AG10803 (cell line): ENCODE measurements at places on chromosomes 12 and 14.

GRCh38 chr12:113439606-113440030, 17.4 kb downstream of the SDSL start:
- peak; percentile 21 for DNase-seq

DNA sequence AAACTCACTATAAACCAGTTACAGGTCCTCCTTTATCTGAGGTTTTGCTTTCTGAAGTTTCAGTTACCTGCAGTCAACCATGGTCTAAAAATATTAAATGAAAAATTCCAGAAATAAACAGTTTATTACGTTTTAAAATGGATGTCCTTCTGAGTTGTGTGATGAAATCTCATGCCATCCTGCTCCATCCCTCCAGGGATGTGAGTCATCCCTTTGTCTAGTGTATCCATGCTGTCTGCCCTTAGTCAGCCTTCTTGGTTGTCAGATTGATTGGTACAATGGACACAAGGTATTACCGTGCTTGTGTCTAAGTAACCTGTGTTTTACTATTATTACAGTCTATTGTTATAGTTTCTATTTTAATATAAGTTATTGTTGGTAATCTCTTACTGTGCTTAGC, 328.3 kb downstream of the APAF1 start:
- DNase-seq, result peak; percentile 26

GRCh38 chr14:101775826-101776225, 14.3 kb downstream of the PPP2R5C start:
- DNase-seq, result no peak

DNA sequence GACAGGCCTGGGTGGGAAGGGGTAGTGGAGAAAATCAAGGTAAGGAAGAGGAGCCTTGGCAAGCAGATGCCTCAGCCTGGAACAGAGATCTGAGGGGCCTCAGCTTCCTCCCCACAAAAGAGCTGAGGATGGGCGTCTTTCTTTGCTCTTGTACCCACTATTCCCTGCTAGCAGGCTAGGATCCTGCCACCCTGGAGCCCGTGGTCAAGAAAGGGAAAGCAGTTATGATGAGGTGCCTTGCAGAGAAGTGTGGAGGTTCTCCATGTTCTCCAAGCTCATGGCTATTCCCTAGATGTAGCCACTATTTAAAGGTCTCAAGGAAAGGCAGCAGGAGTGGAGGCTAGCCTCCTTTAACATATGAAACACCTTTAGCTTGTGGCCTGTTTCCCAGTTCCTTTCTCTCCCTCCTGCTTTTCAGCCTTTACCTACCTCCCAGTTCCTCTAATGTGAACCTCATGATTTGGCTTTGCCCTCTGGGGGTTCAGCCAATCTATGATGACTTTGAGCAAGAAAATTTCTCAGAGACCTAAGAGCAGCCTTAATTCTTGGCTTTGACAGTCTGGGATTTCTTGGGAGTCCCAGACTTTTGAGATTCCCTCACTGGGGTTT, 1.1 kb downstream of the IKZF4 start:
- no peak for DNase-seq

GRCh38 chr12:109735051-109735521, 21.5 kb downstream of the FAM222A start:
- DNase-seq, result no peak
